ENCODE measurements at places on chromosomes 6 and 20. TPM values are rescaled to one million over a fixed set of nuclear protein-coding genes. Genes with fewer than 3 reads are reported as not detected.

The NKAIN4 gene
- 1.2 TPM for total RNA-seq

The LY6G5C gene
- not detected for total RNA-seq

The POU5F1 gene
- total RNA-seq: 1.2 TPM

The TSBP1 gene
- not detected for total RNA-seq

The EYA4 gene
- total RNA-seq: 2.9 TPM

The CLIC1 gene
- total RNA-seq: 454 TPM

The SAMD10 gene
- 4.3 TPM for total RNA-seq

The SLC52A3 gene
- total RNA-seq: 1.3 TPM

Data from tracheal epithelial cell (primary cell).